ENCODE measurements at places on chromosomes 16 and 17.

DNA sequence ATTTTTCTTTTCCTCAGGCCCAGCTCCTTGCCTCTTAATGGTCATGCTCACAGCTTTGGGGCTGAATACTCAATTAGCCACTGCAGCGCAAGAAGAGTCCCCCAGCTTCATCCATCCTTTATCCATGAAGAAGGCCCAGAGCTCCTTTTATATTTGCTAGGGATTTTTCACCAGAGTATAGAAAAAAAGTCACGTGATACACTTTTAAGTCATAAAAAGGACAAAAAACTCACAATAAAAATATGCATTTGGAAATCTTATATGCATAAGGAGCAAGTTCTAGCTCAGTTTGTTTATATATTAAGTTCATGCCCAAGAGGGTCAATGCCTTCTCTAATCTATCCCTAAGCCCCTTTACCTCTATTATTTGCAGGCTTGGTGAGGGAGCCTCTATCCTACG, 254.1 kb downstream of the CA10 start:
- H3K4me3 ChIP-seq, result no peak overlapping the region
- H3K36me3 ChIP-seq, result no peaks in the 10 kb centered on the region
- no peak for DNase-seq
- H3K4me1 ChIP-seq, result no peaks in the 10 kb centered on the region
- H3K27ac ChIP-seq, result no peak overlapping the region
- H3K27me3 ChIP-seq, result no peaks in the 10 kb centered on the region

GRCh38 chr17:55416470-55417052, 5.1 kb downstream of the MMD start:
- no peaks in the 10 kb centered on the region for H3K27me3 ChIP-seq
- H3K4me1 ChIP-seq, result peaks cover 13% of the 10 kb centered on the region
- H3K4me3 ChIP-seq, result no peak overlapping the region
- peak; percentile 37 for DNase-seq
- H3K36me3 ChIP-seq, result peaks cover 5% of the 10 kb centered on the region
- H3K27ac ChIP-seq, result no peak overlapping the region

- DNase-seq, result no peak
- H3K36me3 ChIP-seq, result peaks cover 3% of the 10 kb centered on the region
- no peak overlapping the region for H3K27ac ChIP-seq
- no peaks in the 10 kb centered on the region for H3K4me1 ChIP-seq
Measured at GRCh38 chr17:35700150-35700549, 31.3 kb upstream of the RASL10B start.

GRCh38 chr16:85360323-85361277, 248.3 kb upstream of the CIBAR2 start:
- H3K27me3 ChIP-seq, result no peaks in the 10 kb centered on the region
- DNase-seq, result peak; percentile 22
- H3K4me3 ChIP-seq, result no peak overlapping the region

GRCh38 chr16:11744075-11744470, 1.4 kb upstream of the TXNDC11 start:
- H3K27ac ChIP-seq, result no peak overlapping the region
- H3K4me1 ChIP-seq, result peaks cover 4% of the 10 kb centered on the region
- DNase-seq, result no peak

GRCh38 chr17:57084802-57085447, at the start of gene AKAP1:
AKAP1 (plus strand) TSS chr17:57085246; CDS start chr17:57105465, 20,219 bp downstream.
- peak within 1 kb of the TSS; percentile 89 for H3K4me3 ChIP-seq
- H3K27ac ChIP-seq, result peak within 1 kb of the TSS; percentile 74
- peak; percentile 99 for DNase-seq
- no peaks in the 10 kb centered on the region for H3K27me3 ChIP-seq
- H3K4me1 ChIP-seq, result no peaks in the 10 kb centered on the region

- peaks cover 2% of the 10 kb centered on the region for H3K4me1 ChIP-seq
- H3K4me3 ChIP-seq, result peak overlapping the region; percentile 98
- no peaks in the 10 kb centered on the region for H3K27me3 ChIP-seq
- H3K36me3 ChIP-seq, result peaks cover 3% of the 10 kb centered on the region
- no peak for DNase-seq
- peak overlapping the region; percentile 9 for H3K27ac ChIP-seq
Measured at GRCh38 chr16:1420111-1420539, 422 bp downstream of the UQCC4 start.

DNA sequence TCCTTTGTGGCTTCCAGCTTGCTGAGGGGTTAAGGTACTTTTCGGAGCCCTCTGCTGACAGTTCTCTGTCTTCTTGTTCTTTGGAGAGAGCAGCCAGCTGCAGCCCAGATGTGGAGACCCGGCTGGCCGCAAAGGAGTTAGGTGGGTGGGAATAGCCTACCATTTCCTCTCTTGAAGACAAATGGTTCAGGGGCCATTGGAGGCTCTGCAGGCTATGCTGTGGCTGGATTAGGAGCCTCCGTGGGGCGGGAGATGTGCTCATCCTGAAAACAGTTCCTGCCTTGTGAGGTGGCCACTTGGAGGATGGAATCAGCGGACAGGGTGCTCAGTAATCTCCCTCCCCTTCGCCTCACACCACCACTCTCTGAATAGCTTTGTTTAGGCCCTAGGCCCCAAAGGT, 30.3 kb downstream of the MEOX1 start:
- no peak overlapping the region for H3K4me3 ChIP-seq
- no peak for DNase-seq
- H3K36me3 ChIP-seq, result no peaks in the 10 kb centered on the region
- H3K27me3 ChIP-seq, result no peaks in the 10 kb centered on the region

DNA sequence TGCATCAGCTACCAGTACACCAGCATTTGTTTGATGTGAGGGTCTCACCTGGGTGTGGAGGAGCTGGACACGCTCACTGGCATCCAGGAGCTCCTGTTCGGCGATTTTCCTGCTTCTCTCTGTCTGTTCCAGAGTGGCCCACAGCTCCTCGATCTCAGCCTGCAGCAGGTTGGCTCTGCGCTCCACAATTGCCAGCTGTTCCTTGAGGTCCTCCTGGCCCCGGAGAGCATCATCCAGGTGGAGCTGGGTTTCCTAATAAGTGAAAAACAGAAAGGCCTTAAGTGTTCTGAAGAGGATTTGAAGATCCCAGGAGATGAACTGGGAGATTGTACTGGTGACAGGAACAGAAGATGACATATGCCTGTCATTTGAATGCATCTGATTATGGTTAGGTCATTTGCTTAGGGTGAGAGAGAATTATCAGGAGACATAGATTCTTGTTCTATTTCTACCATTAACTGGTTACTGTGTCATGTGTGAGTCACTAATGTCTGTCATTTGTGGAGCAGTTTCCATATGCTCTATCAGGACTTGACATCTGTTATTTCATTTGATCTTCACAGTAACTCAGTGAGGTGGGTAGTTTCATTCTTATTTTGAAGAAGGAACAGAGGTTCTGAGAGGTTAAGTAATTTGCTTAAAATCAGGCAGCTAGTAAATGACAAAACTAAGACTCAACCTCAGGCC, 21.5 kb upstream of the MYH13 start:
- no peak overlapping the region for H3K27ac ChIP-seq
- H3K27me3 ChIP-seq, result no peaks in the 10 kb centered on the region
- no peaks in the 10 kb centered on the region for H3K36me3 ChIP-seq
- no peak overlapping the region for H3K4me3 ChIP-seq
- no peak for DNase-seq
- no peaks in the 10 kb centered on the region for H3K4me1 ChIP-seq

DNA sequence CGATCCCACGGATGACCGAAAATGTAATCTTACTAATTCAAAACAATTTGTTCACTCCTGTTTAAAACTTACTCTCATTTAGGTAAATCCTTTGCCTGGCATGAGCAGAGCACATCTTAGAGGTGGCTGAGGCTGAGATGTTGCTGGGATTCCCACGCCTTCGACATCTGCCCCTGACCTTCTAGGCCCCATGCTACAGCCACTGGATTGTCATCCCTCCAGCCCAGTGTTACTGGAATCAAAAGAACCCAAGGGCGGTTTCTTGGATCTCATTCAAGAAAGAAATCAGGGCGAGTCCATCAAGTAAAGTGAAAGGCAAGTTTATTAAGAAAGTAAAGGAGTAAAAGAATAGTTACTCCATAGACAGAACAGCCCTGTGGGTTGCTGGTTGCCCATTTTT, 64.5 kb upstream of the SHISA6 start:
- H3K4me1 ChIP-seq, result no peaks in the 10 kb centered on the region
- H3K4me3 ChIP-seq, result no peak overlapping the region
- DNase-seq, result no peak
- no peak overlapping the region for H3K27ac ChIP-seq

GRCh38 chr17:73411313-73411747, 99.5 kb upstream of the CDC42EP4 start:
- H3K27me3 ChIP-seq, result no peaks in the 10 kb centered on the region

DNA sequence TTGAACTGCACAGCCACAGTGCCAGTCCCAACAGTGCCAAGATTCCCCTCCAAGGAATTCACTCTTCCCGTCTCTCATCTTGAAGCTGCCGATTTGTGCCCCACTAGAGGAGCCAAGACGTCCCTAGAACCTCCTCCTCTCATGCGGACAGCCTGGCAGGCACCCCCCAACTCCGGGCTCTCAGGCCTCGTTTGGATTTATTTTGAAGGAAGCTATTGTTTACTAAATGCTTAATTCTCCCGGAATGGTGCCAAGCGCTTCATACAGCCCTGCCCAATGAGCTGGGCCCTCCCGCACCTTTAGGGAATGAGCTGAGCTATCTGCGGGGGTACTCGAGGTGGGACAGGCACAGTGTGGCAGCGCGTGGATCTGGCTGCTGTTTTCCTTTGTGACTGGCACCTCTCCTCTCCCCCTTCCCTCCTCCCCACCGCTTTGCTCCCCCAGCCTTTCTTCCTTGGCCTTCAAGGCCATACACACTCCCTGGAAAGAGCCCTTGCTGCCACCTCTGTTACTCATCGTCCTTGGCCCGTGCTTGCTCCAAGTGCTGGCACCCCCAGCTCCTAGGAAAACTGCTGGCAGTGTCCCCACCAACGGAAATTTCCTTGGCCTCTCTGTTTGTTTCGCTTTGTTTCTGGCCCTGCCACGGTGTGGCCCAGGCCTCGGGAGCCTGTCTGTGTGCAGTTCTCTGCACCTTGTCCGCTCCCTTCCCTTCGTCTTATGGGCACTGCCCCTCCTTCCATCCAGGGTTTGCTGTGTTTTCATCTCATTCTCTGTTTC, 49.9 kb upstream of the CDR2 start:
- no peak overlapping the region for H3K4me3 ChIP-seq
- H3K27ac ChIP-seq, result no peak overlapping the region
- H3K36me3 ChIP-seq, result peaks cover 57% of the 10 kb centered on the region
- no peak for DNase-seq
- no peaks in the 10 kb centered on the region for H3K4me1 ChIP-seq

- no peaks in the 10 kb centered on the region for H3K4me1 ChIP-seq
- DNase-seq, result no peak
- H3K36me3 ChIP-seq, result no peaks in the 10 kb centered on the region
- no peaks in the 10 kb centered on the region for H3K27me3 ChIP-seq
Measured at GRCh38 chr16:48420437-48420836, 35.2 kb upstream of the SIAH1 start.

GRCh38 chr16:15490123-15490711, 55.8 kb downstream of the BMERB1 start:
- no peak overlapping the region for H3K4me3 ChIP-seq
- DNase-seq, result no peak
- H3K4me1 ChIP-seq, result no peaks in the 10 kb centered on the region
- H3K27me3 ChIP-seq, result no peaks in the 10 kb centered on the region
- no peak overlapping the region for H3K27ac ChIP-seq
- H3K36me3 ChIP-seq, result no peaks in the 10 kb centered on the region

GRCh38 chr17:68591583-68591982, 9.6 kb downstream of the FAM20A start:
- peaks cover 8% of the 10 kb centered on the region for H3K4me1 ChIP-seq
- H3K27me3 ChIP-seq, result no peaks in the 10 kb centered on the region
- no peak overlapping the region for H3K4me3 ChIP-seq
- no peaks in the 10 kb centered on the region for H3K36me3 ChIP-seq
- H3K27ac ChIP-seq, result no peak overlapping the region

GRCh38 chr16:12126091-12126806, 149.7 kb downstream of the SNX29 start:
- H3K27me3 ChIP-seq, result no peaks in the 10 kb centered on the region
- H3K36me3 ChIP-seq, result no peaks in the 10 kb centered on the region
- H3K4me3 ChIP-seq, result no peak overlapping the region

DNA sequence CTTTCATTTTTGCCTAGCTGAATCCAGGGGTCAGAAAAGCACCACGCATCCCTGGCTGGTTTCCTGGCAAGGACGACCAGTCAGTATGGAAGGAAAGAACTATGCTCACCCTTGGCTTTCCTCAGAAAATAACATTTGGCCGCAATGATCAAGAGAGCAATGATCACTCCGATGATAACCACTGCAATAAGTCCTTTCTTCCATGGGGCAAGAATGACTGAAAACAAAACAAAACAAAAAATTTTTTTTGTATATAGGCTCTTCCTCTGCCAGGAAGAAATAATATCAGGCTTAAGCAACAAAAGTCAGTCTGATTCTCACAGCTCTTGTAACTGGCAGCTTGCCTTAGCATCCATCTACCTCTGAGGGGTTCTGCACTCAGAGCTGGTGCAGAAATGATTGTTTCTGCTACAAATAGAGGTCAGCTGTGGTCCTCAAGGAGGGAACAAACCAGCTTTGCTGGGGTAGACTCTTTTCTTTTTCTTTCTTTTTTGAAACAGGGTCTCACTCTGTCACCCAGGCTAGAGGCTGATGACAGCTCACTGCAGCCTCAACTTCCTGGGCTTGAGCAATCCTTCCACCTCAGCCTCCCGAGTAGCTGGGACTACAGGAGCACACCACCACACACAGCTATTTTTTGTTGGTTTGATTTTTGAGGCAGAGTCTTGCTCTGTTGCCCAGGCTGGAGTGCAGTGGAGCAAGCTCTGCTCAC, 35.7 kb downstream of the PECAM1 start:
- no peak for DNase-seq
- H3K27me3 ChIP-seq, result no peaks in the 10 kb centered on the region
- no peak overlapping the region for H3K4me3 ChIP-seq
- H3K27ac ChIP-seq, result no peak overlapping the region

DNA sequence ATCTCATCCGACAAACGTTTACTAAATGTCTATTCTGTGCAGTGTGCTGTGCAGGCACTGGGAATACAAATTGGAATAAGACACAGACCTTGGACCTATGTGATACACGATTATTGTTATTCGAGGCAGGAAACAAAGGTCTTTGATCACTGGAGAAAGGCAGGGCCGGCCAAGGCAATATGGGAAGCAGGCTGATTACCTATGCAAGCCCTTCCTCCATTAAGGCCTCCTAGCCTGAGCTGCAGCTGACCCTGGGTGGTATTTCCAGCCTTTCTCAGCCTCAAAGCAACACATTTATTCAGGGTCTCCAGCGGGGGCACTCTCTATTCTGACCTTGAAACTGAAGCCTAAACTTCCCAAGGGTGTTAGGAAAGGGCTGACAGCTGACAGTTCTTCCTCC, 13.4 kb downstream of the ST6GALNAC1 start:
- H3K4me1 ChIP-seq, result peaks cover 2% of the 10 kb centered on the region
- no peak overlapping the region for H3K27ac ChIP-seq
- no peak for DNase-seq
- no peak overlapping the region for H3K4me3 ChIP-seq
- H3K36me3 ChIP-seq, result no peaks in the 10 kb centered on the region

- H3K4me1 ChIP-seq, result peaks cover 11% of the 10 kb centered on the region
- DNase-seq, result no peak
- H3K27me3 ChIP-seq, result peaks cover 5% of the 10 kb centered on the region
- H3K27ac ChIP-seq, result no peak overlapping the region
- H3K36me3 ChIP-seq, result no peaks in the 10 kb centered on the region
Measured at GRCh38 chr16:88681084-88681680, 5.1 kb downstream of the SNAI3 start.
